ENCODE measurements at places on chromosomes 1 and 21.

GRCh38 chr1:235093696-235094592, 34.7 kb downstream of the TOMM20 start:
- DNase-seq = peak; percentile 71

DNA sequence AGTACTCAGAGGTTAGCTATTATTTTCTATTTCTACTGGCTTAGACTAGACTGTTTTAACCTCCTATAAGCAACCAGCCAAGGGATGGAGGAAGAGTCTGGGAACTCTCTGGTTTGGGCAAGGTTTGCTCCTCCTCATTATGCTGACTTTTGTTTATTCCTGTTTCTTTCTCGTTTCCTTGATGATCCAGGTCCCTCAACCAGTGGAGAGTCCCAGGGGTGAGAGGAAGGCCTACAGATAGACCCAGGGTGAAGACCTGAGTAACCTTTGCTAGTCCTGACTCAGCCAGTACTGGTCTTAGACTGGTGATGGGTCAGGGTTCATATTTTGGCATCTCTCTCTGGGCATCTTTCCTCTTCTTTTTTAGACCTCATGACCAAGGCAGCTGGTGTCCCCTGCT, 5.4 kb downstream of the TUFT1 start:
- no peak for DNase-seq

DNA sequence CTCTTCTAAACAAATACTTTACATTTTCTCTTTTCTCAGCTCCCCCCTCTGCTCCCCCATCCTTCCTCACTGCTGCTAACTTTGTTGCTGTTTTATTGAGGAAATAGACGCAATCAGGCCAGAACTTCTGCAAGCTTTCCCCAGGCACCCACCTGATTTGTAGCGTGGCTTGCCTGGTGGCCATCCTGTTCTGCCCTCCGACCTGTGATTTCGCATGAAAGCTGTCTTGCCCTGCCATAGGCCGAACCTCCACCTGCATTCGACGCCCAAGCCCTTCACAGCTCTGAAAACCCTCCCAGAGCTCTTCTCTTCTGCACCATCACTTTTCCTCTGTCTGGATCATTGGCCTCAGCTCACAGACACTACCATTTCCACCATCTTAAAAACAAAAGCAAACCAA, 100.6 kb downstream of the PLPP3 start:
- DNase-seq = no peak

DNA sequence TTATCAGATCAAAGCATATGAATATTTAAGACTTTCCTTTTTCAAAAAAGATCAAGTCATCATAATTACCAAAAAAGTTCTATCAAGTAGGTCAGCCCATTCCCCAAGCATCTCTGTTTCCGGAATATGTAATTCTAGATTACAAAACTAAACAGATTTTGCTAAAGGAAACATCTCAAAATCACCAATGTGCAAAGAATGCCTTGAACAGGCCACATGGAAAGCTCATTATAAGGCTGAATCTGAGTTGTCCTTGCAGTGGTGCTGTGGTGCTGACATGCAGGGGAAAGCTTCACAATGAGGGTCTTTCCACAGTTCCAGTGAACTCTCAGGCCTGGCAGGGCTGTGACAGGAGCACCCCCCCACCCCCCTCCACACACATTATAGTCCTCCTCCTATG, 240.9 kb downstream of the OMA1 start:
- no peak for DNase-seq

DNA sequence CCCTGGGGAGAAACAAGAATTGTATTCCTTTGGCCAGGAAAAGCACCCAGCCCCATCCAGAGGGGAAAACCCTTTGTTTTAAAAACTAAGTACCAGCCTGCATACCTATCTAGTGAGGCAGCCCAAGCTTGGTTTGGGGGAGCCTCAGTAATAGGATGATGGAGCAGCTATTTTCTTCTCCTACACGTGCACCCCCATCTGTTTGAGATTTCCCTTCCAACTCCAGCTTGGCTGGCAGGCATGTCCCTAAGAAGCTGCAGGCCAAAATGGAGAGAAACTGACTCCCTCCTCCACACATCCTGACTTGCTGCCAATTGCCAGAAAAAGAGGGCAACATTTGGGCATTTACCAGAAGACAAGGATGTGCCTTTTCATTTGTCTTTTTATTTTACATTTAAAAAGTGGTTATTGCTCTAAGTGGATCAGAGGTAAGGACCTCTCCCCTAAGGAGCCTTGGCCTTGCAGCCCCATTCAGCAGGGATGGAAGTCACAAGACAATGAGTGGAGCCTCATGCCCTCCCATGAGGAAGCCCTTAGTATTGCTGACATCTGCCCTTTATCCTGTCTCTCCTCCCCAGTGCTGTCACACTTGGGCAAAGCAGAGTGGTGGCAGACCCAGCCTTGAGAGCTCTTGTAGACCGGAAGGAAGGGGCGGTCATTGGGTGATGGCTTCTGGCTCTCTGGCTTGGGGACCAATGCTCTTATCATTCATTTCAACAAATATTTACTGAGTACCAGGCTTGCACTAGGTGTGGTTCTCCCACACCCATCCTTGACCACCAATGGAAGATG, 8.6 kb downstream of the FNDC5 start:
- DNase-seq = no peak

DNA sequence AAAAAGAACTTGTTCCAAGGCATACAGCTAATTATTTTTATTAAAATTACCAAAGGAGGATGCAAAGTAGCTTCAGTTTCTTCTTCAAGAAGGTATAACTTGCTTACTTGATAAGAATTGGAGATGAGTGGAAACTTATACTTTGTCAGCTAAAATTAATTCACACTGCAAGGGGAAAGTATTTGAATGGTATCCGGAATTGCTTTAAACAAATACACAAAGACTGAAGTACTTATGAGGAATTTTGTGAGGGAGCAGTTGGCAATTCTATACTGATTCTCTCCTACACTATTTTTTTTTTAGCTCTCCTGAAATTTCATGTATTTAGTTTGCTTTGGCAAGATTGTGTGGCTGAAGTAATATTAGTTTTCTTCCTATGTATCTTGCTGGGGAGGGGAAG, 39.2 kb upstream of the GRIK1 start:
- DNase-seq = no peak

- no peak for DNase-seq
Measured at GRCh38 chr1:113779542-113779941, 20.3 kb upstream of the PHTF1 start.

- no peak for DNase-seq
Measured at GRCh38 chr1:225921734-225922709, 2.0 kb downstream of the PYCR2 start.

DNA sequence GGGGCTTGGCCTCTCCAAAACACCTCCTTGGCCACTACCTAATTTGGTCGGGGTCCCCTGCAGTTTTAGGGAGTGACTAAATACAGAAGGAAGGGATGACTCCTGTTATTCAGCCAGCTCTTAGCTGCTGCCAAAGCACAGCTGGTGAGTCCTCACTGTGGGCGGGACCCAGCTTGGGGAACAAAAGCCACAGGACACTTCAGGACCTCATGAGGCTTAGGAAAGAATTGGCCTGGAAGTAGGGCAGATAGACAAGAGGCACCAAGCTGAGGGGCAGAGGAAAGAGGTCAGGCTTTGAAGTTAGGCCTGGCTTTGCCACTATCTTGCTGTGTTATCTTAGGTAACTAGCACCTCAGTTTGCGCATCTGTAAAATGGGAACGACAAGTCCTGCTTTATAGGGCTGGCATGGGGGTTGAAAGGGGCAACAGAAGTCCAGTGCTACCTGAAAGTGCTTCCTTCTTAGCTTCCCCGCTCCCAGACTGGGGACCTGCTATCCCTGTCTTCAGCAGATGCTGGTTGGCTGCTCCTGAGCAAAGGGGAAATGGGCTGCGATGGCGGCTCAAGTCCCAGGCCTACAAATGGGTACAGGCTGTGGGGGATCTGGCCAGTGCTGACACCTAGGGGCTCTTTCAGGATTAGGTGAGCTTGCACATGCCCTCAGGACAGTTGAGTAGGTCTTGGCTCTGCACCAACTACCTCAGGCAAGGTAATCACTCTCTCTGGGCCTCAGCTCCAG, 15.7 kb downstream of the IFI6 start:
- no peak for DNase-seq

- DNase-seq = no peak
Measured at GRCh38 chr1:87325982-87326738, 2.5 kb upstream of the LMO4 start.

DNA sequence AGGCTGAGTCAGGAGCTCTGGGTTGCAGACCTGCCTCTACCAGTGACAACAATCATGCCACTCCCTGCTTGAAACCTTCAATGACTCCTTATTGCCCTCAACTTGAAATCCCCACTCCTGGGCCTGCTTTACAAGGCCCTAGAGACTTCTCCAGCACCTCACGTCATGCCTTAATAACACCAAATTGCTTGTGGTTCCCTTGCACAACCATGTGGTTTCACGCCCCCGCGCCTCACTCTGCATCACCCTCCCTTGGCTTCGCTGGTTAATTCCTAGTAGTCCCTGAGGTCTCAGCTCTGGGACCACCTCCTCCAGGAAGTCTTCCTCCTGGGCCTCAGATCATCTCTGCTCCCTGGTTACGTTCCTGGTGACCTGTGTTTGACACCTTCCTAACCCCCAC, 33.0 kb downstream of the EPHA2 start:
- DNase-seq = peak; percentile 50

DNA sequence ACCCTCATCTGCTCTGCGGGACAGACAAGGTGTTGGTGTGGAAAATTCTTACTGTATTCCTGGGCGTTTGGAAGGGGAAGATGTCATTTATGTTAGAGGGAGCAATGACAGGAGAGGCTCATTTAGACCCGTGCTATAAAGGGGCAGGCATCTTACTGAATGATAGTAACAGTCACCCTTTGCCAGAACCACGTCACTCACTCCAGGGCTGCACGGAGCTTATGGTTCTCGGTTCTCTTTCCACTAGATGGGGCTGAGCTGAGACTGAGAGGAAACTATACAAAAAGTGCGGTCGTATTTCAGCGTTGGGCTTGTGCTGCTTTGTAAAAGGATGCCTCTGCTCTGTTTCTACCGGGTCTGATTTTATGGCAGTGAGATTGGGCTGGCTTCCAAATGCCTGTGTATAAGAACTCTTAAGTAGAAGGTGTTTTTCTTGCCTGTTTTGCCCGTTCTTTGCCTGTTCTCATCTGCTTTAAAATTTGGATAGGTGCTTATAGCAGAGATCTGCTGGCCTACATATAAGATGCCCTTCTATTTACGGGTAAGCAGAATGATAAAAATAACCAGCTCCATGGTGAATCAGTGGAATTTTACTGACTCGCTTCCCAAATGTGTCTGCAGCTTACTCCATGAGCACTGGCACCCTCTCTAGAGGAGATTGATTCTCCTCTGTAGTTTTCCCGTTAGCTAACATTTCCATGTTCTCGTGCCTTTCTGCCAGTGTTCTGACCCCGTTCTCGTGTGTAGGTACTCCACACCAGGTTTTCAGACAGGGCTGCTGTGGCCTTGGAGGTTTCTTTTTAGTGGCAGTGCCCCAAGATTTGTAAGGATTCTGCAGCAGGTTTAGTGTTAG, 55.9 kb downstream of the MRPS6 start:
- DNase-seq = peak; percentile 8

DNA sequence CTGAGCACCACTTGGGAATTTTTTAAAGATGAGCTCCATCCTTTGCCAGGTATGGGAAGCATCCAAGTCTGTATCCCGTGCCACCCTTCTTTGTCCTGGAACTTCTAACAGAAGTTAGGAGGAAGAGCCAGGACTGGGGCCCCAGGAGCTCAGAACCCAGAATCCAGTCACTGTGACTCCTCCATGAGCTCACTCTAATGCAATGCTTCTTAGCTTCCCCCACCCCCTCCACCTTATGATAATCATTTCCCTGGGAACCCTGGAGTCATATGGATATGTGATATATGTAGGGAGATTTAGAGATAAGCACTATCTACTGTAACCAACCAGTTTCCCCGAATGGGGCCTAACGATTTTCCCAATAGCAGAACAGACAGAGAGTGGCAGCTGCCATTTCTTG, 758 bp upstream of the SPRR5 start:
- DNase-seq = no peak

GRCh38 chr21:42580793-42581321, 67.2 kb downstream of the SLC37A1 start:
- DNase-seq = no peak

GRCh38 chr1:36737038-36737555, 254.4 kb upstream of the CSF3R start:
- DNase-seq = no peak

DNA sequence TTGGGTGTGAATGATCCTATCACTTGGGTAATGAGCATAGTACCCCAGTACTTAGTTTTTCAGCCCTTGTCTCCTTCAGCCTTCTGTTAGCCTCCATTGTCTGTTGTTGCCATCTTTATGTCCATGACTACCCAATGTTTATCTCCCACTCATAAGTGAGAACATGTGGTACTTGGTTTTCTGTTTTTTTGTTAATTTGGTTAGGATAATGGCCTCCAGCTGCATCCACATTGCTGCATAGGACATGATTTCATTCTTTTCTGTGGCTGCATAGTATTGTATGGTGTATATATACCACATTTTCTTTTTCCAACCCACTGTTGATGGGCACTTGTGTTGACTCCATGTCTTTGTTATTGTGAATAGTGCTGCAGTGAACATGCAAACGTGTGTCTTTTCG, 39.6 kb upstream of the GPR52 start:
- DNase-seq = no peak

DNA sequence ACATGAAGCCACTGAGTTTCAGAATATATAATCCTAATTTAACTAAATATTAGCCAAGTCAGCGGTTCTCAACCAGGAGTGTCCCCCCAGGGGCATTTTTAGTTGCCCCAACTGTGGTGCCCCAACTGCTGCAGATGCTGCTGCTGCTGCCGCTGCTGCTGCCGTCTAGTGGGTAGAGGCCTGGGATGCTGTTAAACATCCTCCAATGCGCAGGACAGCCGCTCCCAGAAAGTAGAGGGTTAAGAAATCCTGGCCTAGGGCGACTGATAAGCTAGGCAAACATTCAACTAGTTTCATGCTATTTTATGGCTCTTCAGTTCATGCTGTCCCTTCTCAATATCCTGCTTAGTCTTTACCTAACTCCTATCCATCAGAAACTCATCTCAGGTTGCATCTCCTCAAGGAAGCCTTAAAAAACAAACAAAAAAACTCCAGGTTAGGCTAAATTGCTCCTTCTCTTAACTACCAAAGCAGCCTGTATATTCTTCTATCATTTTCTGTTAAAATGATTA, 9.9 kb upstream of the DCAF6 start:
- DNase-seq = no peak

DNA sequence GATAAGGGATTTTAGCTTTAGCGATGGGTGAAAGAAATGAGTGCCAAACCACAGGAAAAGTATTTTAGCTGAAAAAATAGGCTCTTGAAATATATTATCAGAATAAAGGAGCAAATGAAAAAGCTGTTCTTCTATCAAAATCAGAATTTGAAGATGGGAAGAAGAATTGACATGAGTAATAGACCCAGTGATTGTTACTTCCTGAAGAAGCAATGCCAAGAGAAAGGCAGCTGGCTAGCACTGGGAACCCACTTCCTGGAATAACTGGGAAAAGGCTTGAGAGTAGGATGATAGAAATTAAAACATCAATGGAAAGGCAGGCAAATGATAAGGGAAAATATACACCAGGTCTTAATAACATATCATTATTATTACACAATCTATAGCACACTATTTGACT, 29.9 kb upstream of the LYPLAL1 start:
- no peak for DNase-seq

GRCh38 chr1:93712741-93713140, 31.1 kb upstream of the BCAR3 start:
- no peak for DNase-seq

- no peak for DNase-seq
Measured at GRCh38 chr1:200359610-200360163, 50.1 kb downstream of the ZNF281 start.

All from stimulated activated CD8-positive, alpha-beta memory T cell treated with anti-CD3 and anti-CD28 coated beads, Interleukin-4, amount 100 ng/mL, for 4 hours (primary cell).